ENCODE measurements at places on chromosomes 2 and 18.

GRCh38 chr2:28643327-28643726 lies 108.3 kb upstream of the PPP1CB start:
- H3K4me1 ChIP-seq, result no peaks in the 10 kb centered on the region
- H3K4me3 ChIP-seq, result no peak overlapping the region
- no peak overlapping the region for H3K27ac ChIP-seq
- H3K27me3 ChIP-seq, result no peaks in the 10 kb centered on the region

DNA sequence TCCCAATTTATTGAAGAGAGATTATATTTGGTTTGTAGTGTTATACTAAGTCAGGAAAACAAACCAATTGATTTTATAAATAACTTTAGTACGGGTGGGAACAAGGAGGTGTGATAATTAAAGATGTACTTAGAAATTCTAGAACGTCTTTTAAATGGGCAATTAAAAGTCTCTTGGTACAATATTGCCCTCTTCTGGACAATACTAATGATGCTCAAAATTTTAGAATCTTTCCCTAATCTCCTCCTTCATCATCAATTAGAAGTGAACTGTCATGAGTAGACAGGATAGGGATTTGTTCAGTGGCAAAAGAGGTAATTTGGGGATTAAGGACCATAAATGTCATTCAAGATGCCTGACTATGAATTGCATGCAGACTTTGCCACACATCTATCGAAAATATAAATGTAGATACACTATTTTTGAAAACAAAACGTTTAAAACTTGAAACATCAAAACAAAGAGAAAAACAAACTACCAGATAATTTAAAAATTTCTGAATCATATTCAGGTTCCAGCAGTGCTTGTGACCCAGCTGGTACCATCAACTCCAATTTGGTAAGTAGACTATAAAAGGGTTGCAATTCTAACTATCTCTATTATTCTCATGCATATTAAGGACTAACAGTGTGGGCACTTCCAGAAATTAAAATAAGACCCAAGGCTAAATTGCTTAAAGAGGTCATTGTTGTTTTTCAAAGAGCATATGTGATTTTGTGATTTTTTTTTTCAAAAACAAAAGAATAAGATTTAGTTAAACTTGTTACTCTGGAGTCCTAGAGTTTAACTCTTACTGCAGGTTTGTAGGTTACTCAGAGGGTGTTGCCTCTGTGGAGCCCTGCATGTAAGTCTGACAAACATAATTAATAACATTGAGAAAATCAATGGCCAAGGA lies 123.5 kb downstream of the LAMA3 start:
- no peaks in the 10 kb centered on the region for H3K36me3 ChIP-seq
- no peaks in the 10 kb centered on the region for H3K4me1 ChIP-seq
- no peak overlapping the region for H3K4me3 ChIP-seq
- H3K27ac ChIP-seq, result no peak overlapping the region

DNA sequence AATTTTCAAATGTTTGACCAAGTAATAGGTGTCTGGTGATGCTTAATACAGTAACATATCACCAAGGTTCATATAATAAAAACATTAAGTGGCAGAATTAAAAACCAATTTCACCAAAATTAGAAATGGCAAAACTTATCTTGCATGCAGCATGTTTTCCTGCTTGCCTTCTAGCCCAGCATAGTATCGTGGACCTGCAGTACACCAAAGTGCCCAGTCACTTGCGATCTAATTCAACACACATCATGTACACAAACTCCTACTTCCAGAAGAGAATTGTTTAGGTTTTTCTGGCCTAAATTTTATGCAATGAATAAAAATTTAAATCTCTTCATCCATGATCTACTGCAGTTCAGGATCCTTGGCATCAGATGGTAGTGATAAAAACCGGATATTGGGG lies 28.9 kb downstream of the LPIN2 start:
- no peaks in the 10 kb centered on the region for H3K36me3 ChIP-seq
- H3K27ac ChIP-seq, result no peak overlapping the region
- H3K4me1 ChIP-seq, result peaks cover 11% of the 10 kb centered on the region
- DNase-seq, result no peak
- no peak overlapping the region for H3K4me3 ChIP-seq

GRCh38 chr2:150428641-150429040 lies 58.8 kb downstream of the RND3 start:
- H3K27me3 ChIP-seq, result no peaks in the 10 kb centered on the region
- DNase-seq, result no peak
- H3K4me1 ChIP-seq, result no peaks in the 10 kb centered on the region
- H3K36me3 ChIP-seq, result no peaks in the 10 kb centered on the region
- H3K4me3 ChIP-seq, result no peak overlapping the region
- H3K27ac ChIP-seq, result no peak overlapping the region

GRCh38 chr2:211836409-211836808 lies 702.2 kb downstream of the ERBB4 start:
- no peaks in the 10 kb centered on the region for H3K36me3 ChIP-seq
- H3K4me3 ChIP-seq, result no peak overlapping the region
- no peak overlapping the region for H3K27ac ChIP-seq
- H3K27me3 ChIP-seq, result no peaks in the 10 kb centered on the region
- H3K4me1 ChIP-seq, result no peaks in the 10 kb centered on the region

DNA sequence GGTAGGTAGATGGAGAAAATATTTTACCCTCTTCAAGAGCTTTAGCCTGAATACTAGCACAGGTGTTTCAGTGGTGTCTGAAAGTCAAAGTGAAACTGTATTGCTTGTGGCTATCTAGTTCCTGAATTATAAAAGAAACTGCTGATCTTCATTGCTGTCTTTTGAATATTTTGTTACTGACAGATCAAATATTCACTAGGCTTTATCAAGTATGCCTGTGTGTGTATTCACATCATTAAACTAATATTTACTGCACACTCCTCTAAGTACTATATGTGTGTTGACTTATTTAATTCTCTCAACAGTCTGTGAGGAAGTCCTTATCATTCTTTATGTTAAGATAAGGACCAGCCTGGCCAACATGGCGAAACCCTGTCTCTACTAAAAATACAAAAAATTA lies 139.6 kb downstream of the SOCS6 start:
- no peaks in the 10 kb centered on the region for H3K36me3 ChIP-seq
- H3K4me3 ChIP-seq, result no peak overlapping the region
- no peak overlapping the region for H3K27ac ChIP-seq
